D721Med (cell line): ENCODE measurements at places on chromosomes 6 and 20.

- DNase-seq = no peak
Measured at GRCh38 chr20:39829256-39829655, 859.8 kb downstream of the MAFB start.

DNA sequence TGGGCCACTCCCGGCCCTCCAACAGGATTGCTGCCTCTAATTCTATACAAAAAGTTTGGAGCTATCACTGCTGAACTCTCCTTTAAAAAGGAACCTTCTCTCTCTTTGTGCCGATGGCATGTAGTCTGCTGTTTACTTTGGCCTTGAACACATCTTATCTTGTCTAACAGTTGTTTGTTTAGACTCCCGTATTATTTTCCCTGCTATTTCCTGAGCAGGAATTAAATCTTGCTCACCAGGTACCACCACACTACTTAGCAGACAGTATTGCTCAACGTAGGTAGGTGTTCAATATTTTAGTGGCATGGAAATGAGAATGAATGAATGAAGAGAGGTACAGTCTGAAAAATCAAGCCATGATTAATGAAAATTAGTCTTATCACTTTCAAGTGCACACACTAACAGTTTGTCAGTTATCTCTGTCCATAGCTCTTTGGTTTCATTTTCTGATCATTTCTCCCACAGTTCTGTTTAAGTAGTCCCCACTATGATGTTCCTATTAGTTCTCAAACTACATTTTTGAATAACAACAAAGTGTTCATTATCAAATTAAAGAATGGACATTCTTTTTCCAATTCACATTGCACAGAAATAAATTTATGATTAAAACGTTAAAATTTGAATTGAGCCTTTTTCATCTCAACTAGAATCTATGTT is 6.8 kb upstream of the HEY2 start:
- no peak for DNase-seq

GRCh38 chr6:44072452-44072958 is 54.7 kb downstream of the MRPL14 start:
- DNase-seq = no peak

- DNase-seq = no peak
Measured at GRCh38 chr6:11392778-11393507, 144.6 kb upstream of the TMEM170B start.

- no peak for DNase-seq
Measured at GRCh38 chr20:48360342-48360975, 467.3 kb downstream of the PREX1 start.

GRCh38 chr6:45488889-45489288 is 111.2 kb upstream of the SUPT3H start:
- DNase-seq = no peak

- DNase-seq = no peak
Measured at GRCh38 chr20:50092436-50092835, 20.5 kb downstream of the UBE2V1 start.

GRCh38 chr6:141483598-141484061 is 649.1 kb upstream of the GJE1 start:
- no peak for DNase-seq

GRCh38 chr6:121482751-121483150 is 47.3 kb downstream of the GJA1 start:
- DNase-seq = no peak

DNA sequence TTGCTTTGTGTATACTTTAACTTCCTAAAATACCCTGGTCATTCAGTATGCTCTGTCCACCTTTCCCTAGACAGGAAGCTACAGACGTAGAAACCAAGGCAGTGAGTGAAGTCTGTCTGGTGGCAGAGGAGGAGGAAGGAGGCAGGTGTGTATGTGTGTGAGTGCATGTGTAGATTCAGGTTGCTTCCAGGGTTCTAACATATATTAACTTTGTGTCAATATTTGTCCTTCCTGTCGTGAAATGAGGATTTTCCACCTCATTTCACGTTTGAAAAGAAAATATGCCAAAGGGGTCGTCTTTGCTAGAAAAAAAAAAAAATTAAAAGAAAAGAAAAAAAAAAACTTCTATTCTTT is 411.5 kb downstream of the PKHD1 start:
- no peak for DNase-seq

GRCh38 chr6:39824030-39824926 is 32.1 kb downstream of the DAAM2 start:
- no peak for DNase-seq

GRCh38 chr6:112457886-112458285 is 110.8 kb downstream of the RFPL4B start:
- no peak for DNase-seq

DNA sequence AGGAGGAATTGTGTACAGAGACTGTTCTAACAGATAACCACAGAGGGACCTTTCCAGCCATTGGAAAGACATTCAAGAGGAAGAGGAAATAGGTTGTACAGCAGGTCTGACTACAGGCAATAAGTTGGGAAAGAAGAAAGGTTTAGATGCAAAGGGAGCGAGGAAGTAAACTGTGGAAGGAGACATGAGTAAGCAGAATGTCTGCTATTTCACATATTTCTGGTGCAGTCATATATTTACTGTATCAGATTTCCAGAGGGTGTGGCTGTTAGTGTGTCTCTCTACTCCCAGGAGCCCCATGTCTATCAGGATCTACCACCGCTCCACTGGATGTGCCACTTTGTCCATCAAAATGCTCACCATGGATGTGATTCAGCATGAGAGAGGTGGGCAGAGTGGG is 25.9 kb downstream of the MRS2 start:
- no peak for DNase-seq

DNA sequence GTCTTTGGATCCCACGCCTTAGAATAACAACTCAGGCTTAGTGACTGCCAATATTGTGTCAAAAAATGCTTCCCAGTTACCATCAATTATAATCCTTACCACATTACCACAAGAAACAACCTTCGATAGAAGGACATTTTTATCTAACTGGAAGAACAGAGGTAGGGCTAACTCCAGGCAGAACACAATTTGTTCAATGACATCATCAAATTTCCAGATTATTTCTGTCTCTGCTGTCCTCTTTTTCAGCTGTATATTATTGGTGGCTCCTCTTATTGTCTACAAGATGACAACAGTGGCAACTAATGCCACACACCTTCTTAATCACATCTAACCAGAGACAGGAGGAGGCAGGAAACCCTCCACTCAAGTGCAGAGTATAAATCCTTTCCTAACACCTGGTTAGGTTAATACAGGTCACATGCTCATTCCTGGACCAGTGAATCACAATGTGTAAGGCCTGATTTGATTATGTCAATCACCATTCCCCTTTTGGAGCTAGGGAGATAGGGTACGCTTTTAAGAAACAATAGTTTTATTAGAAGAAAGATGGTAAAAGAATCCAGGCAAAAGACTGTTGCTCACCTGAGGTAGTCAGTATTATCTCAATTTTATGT is 18.0 kb downstream of the KHDC1L start:
- no peak for DNase-seq

- DNase-seq = no peak
Measured at GRCh38 chr6:94215552-94215951, 796.2 kb upstream of the EPHA7 start.

GRCh38 chr6:50990750-50991446 is 172.2 kb downstream of the TFAP2B start:
- no peak for DNase-seq

DNA sequence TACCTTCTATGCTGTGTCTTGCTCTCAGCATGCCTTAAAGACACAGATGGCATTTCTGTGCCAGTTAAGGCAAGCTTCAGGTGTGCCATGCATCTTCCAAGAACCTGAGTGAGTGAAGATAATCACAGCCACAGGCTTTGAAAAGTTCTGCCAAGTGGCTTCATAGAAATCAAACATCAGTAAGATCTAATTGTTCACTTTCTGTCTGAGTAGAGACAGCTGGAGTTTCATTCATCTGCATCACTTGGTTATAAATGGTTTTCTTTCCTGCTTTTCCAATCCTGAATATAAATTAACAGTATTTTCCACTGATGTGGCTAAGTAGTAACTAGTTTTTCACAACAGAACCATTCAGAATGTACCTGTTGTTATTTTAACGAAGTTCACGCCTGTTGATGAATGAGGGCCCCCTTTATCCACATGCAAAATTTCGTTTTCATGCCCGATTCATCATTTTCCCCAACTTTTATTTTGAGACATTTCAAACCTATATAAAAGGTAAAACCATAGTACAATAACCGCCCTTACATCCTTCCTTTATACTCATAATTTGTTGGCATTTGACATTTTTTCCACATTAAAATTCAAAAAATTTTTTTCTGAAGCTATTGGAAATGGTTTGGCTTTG is 38.6 kb upstream of the KCNG1 start:
- no peak for DNase-seq

DNA sequence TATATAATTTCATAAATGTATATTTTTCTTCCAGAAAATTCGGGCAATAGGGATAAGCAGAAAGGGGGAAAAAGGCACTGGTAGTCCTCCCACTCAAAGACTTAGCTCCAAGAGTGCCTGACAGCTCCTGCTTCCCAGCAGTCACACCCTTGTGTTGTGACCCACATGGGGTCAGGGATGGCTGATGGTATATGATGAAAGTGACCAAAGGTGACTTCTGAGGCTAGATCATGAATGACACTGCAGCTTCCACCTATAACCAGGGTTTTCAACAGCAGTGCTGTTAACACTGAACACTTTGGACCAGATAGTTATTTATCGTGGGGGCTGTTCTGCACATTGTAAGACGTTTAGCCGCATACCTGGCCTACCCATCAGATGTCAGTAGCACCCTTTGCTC is 22.3 kb downstream of the FAM50B start:
- no peak for DNase-seq

DNA sequence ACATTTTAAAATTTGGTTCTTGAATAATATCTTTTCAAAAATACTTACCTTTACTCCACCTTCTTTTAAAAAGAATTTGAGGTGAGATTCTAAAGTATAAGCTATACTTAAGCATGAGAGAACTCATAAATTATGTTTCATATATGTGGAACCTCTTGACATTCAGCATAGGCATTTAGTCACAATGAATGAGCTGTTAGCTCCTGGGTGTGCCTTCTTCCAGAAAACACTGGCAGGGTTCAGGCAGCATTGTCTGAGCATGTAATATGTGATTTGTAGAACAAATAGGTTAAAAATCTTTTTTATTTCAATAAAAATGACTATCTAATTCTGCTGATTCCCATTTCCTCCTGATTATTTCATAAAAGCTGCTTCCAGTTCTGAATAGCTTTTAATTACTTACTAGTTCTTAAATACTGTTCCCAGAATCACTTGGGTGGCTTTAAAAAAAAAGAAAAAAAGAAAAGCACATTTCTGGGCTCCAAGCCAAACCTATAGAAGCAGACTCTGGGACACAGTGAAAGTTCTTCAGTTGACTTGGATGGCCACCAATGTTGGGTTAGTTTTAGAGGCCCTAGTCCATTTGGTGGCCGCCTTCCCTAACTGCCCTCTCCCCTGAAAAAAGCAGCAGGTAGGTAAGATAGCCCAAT is 20.2 kb downstream of the RNF8 start:
- DNase-seq = no peak

DNA sequence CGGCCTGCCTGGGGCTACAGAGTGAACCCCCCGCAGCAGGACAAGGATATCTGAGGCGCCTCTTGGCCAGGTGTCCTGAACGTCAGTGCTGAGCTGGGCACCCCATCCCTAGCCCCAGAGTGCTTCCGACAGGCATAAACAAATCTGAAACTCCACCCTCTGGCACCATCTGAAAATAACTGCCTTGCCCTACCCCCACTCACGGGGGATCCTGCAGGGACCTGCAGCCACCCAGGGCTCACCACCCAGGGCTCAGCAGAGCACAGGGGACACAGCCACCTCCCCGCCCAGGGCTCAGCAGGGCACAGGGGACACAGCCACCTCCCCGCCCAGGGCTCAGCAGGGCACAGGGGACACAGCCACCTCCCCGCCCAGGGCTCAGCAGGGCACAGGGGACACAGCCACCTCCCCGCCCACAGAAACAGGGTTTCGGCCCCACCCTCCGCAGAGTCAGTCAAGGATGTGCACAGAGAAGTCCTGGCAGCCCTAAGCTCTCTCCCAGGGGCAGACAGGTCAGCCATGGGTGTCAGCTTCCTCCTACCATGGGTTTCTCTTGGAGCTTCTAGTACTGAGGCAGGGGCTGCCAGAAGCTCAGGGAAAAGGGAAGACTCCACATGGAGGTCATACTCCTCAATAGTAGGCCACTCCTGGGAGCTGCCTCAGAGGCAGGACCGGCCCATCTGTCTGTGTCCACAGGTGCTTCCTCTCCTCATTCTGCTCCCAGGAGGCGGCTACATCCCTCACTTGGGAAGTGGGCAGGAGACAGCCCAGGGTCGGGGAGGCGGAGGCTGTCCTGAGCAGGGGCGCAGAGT is 4.6 kb downstream of the UCKL1 start:
- no peak for DNase-seq

DNA sequence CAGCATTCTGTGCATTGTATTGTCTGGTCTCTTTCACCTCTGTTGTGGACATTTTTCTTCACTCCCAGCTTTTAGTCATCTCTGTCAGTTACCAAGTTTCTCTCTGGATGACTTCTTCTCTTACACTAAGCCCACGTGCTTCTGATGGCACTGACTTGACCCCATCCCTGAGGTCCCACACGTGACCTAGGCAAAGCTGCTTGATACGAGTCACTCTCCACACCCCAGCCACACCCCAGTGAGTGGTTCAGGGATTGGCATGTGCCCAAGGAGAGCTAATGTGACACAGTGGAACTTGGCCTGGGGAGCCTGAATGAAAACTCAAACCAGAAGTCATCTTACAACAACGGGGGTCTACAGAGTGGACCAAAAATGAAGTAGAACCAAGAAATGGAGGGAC is 32.2 kb downstream of the HTR1E start:
- no peak for DNase-seq

- DNase-seq = no peak
Measured at GRCh38 chr6:13425943-13426931, 61.2 kb downstream of the GFOD1 start.

DNA sequence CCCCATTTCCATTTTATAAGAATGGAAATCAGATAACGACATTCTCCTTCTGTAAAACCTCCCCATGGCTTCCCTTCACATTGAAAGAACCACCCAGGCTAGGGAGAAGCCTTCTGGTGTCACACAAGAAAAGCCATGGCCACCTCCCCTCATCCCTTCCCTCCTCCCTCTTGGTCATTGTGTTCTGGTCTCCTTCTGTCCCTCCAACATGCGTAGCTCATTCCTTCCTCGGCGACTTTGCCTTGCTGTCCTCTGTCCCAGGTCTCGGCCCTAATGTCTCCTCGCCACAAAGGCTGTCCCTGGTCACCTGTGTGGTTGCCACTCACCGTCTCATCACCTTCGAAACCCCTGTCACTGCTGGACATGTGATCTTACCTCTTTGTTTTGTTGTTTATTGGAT is 193.9 kb downstream of the BCAS1 start:
- DNase-seq = no peak

DNA sequence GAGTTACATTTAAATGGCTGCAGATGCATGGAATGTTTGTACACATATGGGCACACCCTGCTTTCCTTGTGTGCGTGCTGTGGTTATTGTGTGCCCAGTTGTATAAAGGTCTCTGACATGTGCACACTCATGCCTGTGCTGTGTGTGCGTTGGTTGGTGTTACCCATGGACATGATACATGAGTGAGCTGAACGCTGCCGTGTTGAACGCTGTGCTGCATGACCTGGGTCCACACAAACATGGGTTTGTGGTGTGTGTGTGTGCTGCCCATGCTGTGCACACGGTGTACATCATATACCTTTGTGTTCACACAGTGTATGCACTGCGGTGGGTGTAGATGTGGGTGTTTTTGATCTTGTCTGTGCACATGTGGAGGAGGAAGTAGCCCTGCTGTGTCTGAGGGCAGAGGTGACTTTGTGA is 54.4 kb downstream of the TOX2 start:
- no peak for DNase-seq
